HepG2 (cell line): ENCODE measurements at places on chromosomes 3 and 15.

GRCh38 chr3:84965141-84965540 lies 6.4 kb downstream of the CADM2 start:
- DNase-seq = peak; percentile 10

DNA sequence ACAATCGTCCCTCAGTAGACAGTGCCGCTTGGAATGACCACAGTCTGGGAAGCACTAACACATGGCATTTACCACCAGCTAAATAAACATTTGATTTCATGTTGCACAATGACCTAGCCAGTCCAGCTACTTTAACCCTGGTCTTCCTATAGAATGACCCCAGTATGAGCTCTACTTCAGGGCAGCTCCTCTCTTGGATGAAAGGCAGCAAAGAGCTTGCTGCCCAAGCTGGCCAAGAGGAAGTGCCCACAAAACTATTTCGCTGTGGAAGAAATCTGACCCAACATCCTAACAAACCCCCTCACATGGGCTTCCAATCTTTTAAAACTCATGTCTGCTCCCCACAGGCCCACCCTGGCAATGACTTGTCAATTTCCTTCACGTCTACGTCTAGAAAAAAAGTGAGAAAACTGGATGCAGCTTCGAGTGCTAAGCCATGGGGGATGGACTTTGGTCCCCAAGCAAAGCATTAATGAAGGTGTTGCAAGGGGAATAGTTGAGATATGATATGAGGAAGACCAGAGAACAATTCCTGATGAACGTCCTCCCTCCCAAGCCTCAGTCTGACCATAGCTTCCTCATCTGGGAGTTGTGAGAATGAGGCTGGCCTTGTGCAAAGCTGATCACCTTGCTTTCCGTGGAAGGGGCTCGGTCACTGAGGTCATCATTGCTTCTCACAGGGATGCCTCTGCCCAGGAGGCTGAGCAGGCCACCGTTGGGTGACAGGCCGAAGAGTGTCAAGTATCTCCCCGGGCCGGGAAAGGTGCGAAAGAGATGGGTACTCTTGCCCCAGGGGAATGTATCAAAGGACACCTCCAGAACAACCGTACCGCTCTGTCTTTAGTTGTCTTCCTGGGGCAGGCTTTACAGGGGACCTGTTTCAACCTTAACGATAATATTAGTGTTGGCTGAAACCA lies 964 bp downstream of the SLC25A20 start:
- DNase-seq = peak; percentile 89

DNA sequence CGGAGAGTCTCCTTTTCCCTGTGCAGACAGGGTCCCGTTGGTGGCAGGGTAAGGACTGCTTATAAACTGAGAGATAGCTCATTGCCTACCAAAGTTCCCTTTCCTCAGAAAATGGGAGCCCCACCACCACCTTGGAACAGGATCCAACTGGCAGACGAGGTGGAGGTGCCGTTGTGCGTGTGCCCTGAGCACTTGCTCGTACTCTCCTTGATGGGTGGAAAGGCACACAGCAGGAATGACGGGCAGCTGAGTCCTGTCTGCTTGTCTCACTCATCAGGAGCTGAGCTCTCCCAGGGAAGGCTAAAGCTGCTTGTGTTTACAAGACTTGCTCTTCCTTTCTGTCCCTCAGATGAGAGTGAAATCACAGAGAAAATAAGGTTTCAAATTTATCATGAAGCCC lies 60.7 kb downstream of the B3GNT5 start:
- no peak for DNase-seq

DNA sequence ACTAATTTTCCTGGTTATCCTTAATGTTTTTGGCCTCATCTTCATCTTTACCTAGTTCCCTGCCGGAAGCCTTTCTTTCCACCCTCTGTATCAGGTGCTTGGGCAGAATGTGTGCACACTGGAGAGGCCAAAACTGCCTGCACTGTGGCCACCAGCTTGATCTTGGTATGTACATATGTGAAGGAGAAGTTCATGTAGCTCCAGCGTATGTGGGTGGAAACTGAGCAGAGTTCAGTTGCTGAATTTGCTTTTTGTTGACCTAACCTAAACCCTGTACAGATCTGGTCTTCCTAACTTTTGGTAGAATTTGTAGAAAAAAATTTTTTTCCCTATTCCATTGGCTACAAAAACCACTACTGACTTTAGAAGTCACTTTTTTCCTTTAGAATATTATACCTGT lies 65.9 kb upstream of the IGSF10 start:
- no peak for DNase-seq

- DNase-seq = peak; percentile 16
These were observed 17.1 kb downstream of the ZBED2 start for GRCh38 chr3:111577798-111578685.

DNA sequence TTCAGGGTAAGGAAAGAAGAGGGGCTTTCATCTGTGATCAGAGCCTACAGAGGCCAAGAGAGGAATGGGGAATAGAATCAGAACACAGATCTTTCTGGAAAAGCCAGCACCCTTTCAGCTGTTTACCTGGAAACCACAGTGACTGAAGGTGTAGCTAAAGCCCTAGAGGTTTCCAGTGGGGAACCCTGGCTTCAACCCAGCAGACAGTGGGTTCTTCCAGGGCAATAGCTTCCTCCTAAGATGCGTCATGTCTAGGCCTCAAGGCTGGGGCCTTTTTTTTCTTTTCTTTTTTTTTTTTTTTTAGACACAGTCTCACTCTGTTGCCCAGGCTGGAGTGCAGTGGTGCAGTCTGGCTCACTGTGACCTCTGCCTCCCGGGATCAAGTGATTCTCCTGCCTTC lies 3.1 kb upstream of the CPNE9 start:
- no peak for DNase-seq

GRCh38 chr3:127328421-127328820 lies 40.6 kb upstream of the PRR20G start:
- no peak for DNase-seq

DNA sequence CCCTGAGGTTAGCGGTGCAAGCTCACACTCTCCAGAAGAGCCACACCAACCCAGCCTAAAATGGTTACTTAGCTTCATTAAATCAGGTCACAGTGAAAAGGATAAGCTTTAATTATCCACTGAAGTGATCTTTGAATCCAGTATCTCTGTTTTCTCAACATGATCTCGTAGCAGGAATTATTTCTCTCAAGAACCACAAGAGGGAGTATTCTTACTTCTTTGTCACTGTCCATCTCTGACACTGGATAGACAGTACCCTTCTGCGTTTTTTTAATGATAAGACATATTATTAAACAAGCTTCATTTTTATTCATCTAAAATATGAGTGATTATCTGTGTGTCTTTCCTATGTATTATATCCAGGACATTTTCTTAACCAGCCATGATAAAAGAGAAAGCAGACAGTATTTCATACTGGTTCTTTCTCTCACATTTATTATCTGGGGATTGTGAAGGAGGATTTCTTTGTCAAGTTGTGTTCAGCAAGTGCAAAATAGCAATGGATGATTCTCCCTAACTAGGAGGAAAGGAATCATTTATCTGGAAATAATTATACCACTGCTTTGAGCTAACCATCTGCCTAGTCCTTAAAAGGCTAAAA lies 105.4 kb upstream of the CCDC54 start:
- DNase-seq = peak; percentile 18

- no peak for DNase-seq
These were observed 256.3 kb downstream of the TIGIT start for GRCh38 chr3:114550165-114550564.

- no peak for DNase-seq
These were observed 7.7 kb upstream of the PSTPIP1 start for GRCh38 chr15:76987276-76987675.

GRCh38 chr3:100665230-100665629 lies 44.1 kb upstream of the TFG start:
- no peak for DNase-seq

- DNase-seq = no peak
These were observed 149.5 kb downstream of the ITPR1 start for GRCh38 chr3:4642611-4643010.

- DNase-seq = no peak
These were observed at the start of gene TAGLN3 for GRCh38 chr3:111998636-111999483. TSS of gene TAGLN3 (plus strand) at chr3:111998922. CDS start at chr3:111999423, 501 bp downstream.

DNA sequence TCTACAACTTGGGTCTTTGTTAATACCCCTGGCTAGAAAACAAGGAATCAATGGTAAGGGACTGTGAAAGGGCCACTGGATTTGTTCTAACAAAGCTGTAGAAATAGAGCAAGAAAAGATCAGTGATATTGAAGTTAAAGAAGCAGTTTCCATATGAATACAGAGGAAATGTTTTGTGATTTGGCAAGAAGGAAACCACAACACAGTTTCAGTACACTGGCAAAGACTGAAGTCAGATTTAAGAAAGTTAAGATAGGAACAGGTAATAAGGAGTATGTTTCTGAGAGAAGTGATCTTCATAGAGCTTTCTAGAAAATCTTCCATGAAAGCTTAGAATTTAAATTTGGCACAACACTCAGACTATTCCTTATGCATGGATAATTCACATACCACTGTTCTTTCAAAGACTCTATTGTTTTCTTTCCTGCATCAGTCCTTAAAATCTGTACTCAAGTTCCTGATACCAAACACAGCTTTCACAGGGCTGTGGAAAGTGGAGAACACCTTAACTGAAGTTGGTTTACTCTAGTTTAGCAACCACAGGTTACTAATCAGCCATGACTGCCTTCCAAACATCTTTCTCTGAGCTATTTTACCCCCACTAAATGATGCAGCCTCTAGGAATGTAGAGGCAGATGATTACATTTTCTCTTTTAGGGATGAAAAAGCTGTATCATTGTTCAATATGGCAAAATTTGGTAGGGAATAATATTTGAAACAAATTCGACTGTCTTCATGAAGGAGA lies 32.4 kb upstream of the ALCAM start:
- no peak for DNase-seq

DNA sequence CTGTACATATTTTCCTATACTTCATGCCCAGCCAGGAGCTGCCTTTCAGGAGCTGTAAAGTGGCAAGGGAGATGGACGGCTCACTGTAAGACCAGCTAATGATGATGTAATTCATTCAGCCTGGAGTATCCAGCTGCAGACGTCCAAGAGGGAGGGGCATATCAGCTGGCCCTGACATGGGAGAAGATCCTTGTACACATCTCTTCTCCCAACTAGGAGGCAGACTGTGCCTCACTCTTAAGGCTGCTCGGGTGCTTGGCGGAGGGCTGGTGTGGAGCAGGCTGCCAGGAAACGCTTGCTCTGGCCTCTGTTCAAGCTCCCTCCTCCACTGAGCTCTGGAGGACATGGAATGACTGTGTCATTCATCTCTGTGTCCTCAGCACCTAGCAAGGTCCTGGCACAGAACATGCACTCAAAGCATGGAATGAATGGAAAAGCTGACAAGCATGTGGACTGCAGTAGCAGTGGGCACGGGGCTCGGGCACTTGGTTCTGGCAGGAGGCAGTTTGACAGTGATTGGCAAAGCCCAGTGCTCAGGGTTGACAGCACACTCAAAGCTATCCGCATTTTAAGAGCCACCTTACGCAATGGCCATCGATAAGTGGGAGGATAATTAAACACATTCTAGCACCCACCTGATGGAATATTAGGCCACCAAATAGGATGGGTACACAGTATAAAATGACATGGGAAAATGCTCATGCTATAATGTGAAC lies 72.4 kb downstream of the TBC1D2B start:
- no peak for DNase-seq

- no peak for DNase-seq
These were observed 22.1 kb downstream of the HDAC11 start for GRCh38 chr3:13501958-13502790.

- DNase-seq = no peak
These were observed 17.8 kb downstream of the EDEM1 start for GRCh38 chr3:5205165-5205941.

DNA sequence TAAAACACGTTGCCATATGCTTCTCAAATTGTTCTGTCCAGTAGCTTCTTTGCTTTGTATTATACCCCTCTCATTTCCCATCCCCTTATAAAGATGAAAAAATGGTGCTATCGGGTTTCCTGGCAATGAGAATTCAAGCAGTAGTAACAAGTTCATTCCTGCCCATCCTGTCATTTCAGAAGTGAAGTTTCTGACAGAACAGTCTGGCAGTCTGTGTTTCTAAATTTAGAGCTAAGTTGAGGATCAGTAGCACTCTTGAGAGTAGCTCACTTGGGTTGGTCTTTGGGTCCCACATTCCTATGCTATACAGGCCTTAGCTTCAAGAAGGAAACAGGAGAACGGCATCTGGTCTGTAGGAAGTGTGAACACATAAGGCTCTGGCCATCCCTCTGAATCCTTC lies 134.6 kb downstream of the GHSR start:
- DNase-seq = no peak

DNA sequence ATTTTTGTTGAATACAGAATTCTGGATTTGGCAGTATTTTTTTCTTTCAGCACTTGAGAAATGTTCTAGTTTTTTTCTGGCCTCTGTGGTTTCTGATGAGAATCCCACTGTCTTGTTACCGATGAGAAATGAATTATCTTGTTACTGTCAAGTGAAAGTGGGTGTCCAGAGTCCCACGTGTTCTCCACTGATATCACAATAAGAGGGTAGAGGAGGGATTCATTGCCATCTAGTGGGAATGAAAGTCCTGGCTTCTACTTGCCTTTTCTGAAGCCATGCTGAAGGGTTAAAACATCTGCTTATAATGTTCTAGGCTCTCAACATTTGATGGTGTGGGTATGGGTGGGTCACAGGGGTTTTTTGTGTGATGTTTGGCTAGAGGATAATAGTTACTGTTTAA lies 66.1 kb downstream of the SEC22A start:
- DNase-seq = no peak

GRCh38 chr3:25532431-25533162 lies 104.5 kb downstream of the RARB start:
- DNase-seq = peak; percentile 15

DNA sequence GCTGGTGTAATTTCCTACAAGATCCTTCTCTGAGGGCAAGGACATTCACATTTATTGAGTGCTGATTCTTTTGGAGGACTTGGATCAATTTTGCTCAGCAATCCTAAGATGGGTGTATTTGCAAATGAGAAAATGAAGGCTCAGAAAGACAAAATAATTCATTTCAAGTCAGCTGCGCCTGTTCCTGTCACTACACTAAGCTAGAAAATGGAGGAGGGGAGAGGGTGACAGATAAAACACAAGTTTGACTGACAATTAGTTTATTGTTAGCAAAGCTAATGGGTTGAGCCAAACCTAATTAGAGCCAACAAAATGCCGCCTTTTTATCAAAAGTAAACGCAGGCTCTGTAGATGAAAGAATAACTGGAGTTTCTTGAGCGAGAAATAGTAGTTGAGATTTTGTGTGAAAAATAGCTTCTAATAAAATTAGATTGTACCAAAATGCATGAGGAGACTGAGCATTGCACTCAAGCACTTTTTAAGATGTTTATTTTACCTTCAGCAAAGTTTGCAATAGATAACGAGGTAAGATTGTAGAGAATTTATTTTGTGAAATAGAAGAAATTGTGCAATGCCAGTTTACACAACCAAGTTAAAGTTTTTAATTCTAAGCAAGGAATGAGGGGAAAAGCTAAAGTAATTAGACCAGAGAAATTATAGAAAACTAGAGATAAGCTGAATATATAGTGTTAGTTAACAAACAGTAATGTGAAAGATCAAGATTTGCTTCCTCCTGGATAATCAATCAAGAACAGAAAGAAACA lies 39.6 kb upstream of the SECISBP2L start:
- no peak for DNase-seq

GRCh38 chr15:69424748-69425413 lies 10.7 kb downstream of the KIF23 start:
- no peak for DNase-seq

- peak; percentile 62 for DNase-seq
These were observed 3.3 kb downstream of the TUBGCP5 start for GRCh38 chr15:23035964-23036566.

- DNase-seq = no peak
These were observed 194.0 kb upstream of the LMCD1 start for GRCh38 chr3:8307545-8308110.
